ENCODE measurements at places on chromosomes 7 and 10.

DNA sequence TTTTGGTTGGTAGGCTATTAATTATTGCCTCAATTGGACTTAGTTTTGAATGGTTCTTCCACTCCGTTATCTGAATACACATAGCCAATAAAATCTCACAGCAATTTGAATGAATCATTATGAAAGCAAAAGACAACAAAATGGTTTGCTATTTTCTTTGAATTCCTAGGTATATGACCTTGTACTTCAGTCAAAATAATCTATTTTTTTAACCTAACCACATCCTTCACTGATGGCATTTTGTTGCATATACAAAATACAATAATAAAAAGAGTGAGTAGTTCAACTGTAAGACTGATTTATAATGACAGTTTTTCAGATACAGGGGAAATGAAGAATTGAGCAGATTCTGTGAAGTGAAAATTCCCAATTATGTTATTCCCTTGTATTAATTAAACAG lies 433.1 kb downstream of the HTR7 start:
- DNase-seq = no peak

DNA sequence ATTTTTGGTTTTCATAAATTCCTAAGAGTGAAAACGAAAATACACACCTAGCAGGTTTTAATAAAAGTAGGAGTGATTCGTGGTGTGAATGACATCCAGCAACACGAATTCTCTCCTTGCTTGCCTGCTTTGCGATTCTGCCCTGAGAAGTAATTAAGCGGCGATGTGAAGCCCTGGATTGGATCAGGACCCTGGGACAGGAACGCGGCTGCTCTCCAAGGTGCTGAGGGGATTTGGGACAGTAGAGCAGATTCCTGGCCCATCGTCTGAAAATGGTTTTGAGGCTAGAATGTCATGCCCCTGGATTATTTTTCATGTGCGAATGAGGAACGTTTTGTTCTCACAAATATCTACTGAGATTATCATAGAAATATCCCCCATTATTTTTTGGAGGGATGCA lies 7.8 kb downstream of the NPS start:
- peak; percentile 68 for DNase-seq

DNA sequence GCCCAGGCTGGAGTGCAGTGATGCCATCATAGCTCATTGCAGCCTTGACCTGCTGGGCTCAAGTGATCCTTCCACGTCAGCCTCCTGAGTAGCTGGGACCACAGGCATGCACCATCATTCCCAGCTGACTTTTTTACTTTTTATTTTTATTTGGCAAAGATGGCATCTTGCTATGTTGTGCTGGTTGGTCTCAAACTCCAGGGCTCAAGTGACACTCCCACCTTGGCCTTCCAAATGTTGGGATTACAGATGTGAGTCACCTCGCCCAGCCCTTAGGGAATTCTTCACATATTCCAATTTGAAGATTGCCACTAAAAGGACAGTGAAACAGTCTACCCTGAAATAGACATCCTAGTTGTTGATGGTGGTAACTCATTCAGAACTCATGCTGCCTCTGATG lies 27.7 kb downstream of the SUGCT start:
- DNase-seq = no peak

DNA sequence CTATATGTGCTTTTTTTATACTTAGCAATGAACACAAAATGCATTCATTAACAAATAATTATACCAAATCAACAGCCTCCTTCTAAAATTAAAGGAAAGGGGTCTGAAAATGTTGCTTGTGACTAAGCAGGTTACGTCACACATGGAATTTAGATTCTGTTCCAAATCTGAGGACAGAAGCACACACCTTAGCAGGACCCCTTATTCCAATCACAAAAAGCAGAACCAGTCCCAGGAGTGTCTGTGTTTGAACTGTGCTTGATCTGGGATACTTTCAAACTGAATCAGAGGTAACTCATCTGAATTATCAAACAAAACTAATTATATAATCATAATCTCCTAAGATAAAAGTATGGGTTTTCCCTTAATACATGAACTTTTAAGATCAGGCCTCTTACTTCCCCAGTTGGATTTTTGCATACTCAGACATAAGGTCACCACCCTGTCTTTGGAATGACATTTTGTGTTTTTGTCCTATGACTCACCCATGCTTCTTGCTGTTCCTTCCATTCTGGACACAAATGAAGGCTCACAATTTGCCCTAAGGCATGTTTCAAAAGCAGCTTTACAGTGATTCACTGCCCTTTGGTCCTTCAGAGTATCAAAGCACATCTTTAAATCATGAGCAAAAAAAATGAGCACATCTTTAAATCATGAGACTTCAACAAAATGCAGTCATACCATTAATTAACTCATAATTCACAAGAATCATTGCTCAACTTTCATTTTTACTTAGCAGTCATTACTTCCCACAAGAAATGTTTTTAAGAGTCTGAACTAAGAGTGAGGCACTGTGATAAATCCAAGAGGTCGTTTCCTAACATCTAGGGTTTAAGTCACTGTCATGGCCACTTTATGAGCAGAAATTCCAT lies 35.5 kb downstream of the SEMA3C start:
- DNase-seq = no peak

DNA sequence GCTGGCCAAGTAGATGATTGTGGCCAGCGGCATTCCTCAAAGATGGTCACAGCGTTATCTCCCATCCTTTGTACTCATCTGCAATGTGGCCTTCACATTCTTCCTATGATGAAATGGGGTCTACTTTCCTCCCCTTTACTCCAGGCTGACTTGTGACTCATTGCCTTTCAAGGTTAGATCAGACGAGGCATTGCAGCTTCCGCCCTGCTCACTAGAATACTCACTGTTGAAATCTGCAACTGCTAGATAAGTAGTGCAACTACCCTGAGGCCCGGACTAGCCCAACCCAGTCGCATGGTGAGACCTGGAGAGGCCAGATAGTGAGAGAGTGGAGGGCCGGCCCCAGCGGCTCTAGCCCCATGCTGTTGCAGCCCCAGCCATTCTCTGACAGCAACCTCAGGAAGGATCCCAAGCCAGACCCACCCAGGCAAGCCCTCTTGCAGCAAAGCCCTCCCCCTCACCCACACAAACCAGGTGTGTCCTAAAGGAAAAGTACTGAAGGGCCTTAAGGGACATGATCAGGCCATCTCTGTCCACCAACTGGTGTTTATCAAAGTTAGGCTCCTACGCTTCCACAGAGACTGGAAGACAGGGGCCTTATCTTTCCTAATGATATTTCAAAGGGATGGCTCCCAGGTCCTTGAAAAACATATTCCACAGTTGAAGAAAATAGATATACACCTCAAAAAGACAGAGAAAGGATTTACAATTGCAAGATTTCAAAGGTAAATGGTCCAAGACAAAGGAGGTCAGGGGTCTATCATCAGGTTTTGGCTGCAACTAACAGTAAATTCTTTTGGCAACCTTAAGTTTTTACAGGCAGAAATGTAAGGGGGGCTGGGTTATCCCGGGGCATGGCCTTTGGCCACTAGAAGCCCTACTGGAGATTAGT lies 107.2 kb upstream of the TRIM24 start:
- DNase-seq = no peak

DNA sequence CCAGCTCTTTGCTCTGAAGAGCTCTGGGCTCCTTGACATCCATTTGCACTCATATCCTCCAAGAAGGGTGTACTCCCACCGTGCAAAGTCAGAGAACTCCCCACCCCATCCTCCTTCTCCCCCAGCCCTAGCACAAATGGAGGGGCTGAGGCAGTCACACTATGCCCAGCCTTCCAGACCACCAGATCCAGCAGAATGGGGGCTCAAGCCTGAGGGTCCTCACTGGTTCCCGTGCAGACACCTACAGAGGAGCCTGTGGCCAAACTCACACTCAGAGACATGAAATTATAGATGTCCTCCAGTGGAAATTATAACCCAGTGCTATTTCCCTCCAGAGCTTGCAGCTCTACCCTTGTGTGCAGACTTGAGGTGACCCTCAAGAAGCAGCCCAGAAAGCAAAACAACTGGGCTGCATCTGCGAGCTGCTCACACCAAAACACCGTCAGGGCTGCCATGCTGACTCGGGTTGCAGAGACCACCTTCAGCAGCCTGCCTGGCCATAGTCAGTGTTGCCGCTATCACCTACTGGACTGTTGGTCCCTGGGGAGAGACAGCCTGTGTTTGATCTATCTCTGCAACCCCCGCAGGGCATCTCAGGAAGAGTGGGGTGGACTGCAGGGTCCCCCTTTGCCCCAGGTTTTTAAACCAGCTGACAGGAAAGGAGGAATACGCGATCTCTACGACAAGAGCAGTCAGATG lies 7.4 kb downstream of the ZNF488 start:
- no peak for DNase-seq

GRCh38 chr10:27659786-27660185 lies 85.8 kb downstream of the MKX start:
- DNase-seq = no peak

DNA sequence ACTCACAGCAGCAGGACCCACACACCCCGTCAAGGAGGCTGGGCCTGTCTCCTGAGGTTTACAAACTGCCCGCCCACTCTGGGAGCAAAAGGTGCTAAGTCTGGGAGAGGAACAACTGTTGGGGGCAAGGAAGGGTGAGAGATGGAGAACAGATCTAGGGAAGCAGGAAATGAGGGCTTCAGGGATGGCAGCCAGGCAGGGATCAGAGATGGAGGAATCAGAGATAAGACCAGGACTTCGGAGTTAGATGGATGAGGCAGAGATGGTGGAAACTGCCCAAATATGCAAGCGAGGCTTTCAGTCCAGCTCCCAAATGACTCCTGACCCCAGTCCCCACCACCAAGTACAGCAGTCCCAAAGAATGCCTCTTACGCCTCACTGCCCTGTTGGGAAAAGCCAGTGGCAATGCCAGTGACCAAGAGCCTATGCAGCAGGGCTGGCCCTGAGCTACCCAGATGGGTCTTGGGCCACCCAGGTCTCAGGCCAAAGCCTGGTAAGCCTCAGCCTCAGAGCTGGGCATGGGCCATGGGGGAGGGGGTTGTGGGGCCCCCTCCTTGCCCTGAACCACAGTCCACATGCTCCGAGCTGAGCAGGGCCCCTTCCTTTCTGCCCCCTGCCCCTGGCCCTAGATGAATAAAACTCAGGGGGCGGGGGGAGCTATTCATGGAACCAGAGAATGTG lies 39.5 kb upstream of the SLF2 start:
- no peak for DNase-seq

DNA sequence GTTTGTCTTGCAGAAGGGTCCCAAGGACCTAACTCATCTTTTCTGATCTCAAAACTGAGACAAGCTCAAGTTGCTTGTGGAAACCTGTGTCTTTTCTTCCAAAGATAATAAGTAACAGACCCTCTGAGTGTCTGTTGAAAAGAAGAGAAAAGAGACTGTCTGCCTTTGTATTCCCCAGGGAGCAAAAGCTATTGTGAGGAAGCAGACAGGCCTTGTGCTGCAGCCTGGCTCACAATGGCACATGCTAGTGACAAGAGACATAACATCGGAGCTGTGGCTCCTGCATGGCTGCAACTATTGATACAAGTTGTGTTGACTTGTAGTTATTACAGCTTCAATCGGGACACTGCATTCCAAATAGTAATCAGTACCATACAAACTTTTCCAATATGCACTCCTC lies 202.9 kb downstream of the DKK1 start:
- DNase-seq = no peak

- peak; percentile 63 for DNase-seq
These were observed 177.0 kb downstream of the AUTS2 start for GRCh38 chr7:69775231-69775771.

DNA sequence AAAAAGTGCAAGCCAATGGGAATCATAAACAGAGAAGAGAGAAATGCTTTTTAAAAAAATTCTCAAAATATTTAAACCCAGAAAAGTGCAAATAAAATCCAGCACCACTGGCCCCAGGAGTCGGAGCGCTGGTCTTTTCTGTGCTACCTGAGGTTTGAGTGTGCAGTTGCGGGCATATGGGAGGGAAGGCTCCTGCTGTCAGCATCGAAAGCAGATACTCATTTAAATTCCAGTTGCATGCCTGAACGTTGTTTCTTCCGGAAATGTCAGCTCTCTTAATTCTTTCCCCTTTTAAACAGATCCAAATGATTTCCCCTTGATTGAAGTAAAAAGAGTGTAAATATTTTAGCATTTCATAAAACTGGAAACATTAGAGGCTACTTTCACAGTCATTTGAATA lies 240.5 kb upstream of the GPR26 start:
- no peak for DNase-seq

DNA sequence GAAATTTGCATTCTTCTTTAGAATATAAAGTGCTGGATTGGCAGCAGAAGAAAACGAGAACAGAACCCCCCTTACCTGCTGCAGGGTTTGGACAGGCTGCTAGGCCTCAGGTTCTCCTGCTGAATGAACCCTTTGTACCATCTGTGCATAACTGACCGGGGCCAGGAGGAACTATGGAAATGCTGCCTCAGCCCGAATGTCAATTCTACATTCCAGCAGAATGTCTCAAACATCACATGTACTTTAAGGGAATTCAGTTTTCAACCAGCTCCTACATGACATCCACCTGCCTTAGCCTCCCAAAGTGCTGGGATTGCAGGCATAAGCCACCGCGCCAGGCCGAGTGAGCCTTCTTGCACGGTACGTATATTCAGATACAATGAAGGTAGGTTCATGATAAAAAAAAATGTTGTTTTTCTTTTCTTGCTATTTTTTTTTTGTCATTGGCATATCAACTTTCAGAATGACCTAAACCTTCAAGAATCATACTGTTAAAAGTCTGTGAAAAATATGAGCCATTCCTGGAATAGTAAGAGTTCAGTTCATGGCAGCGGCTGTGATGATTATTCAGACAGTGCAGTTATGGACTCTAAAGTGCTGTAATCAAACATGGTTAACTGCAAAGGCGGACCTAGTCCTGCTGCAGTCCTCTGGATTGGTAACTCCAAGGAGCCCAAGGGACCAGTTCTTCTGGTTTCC lies 84.4 kb upstream of the TNS3 start:
- no peak for DNase-seq

- DNase-seq = no peak
These were observed 34.4 kb upstream of the FAM20C start for GRCh38 chr7:157771-158625.

DNA sequence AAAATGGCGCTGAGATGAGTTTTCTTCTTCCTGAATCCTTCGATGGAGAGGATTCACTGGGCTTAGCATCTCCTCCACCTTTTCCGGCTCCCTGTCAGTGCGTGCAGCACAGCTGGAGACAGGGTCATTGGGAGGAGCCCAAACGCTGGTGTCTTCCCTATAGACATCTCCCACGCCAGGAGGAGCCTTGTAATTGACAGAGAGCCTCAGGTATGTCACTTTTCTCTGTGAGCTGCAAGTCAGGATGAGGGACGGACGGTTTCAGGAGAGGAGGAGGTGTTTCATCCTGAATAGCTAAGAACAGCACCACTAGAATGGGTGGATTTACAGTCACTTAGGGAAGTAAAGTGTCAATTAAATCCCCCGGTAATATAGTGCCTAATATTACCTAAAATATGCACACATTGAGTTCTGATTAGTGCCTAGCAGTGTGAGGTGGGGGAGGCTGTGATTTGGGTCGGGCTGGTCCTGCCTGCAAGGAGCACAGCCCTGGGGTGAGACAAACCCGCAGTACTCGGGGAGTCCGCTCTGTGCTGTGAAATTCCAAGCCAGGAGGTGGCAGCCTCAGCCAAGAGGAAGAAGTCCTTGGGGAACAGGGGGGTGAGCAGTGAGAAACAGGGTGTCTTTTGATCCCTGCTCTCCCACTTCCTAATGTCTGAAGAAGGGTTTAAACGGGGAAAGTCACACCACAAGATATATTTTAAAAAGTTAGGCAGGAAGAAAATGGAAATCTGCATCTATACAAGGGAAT lies 28.2 kb downstream of the IL15RA start:
- DNase-seq = peak; percentile 46

- no peak for DNase-seq
These were observed 500.5 kb upstream of the LRRN3 start for GRCh38 chr7:110590415-110590814.
